ENCODE measurements at places on chromosomes 2 and 18.

DNA sequence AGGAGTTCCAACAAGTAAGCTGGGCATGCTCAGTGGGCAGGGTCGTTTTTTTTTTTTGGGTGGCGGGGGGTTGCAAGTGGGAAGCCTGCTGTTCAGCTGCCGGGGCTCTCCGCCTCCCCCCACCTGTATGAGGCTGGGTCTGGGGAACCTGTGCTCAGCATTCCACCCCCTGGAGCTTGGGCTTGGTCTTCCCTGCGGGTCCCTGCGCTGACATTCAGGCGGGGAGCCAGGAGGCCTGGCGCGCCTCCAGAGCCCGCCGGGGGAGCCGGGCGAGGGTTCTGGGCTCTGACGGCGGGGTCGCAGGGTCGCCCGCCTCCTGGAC, 822 bp upstream of the GPD2 start:
- no peak for DNase-seq

DNA sequence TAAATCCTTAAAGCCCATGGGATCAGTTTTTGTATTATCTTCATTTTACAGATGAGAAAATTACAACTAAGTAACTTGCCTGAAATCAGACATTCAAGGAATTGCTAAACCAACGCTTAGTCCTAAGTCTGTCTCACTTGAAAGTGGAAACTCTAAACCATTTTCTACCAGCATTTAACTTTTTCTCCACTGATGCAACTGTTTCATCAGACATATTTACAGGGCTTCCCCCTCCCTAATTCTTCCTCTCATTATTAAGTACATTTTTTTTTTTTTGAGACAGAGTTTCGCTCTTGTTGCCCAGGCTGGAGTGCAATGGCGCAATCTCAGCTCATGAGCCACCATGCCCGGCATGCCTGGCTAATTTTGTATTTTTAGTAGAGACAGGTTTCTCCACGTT, 88.6 kb downstream of the ACVR1C start:
- DNase-seq, result no peak

DNA sequence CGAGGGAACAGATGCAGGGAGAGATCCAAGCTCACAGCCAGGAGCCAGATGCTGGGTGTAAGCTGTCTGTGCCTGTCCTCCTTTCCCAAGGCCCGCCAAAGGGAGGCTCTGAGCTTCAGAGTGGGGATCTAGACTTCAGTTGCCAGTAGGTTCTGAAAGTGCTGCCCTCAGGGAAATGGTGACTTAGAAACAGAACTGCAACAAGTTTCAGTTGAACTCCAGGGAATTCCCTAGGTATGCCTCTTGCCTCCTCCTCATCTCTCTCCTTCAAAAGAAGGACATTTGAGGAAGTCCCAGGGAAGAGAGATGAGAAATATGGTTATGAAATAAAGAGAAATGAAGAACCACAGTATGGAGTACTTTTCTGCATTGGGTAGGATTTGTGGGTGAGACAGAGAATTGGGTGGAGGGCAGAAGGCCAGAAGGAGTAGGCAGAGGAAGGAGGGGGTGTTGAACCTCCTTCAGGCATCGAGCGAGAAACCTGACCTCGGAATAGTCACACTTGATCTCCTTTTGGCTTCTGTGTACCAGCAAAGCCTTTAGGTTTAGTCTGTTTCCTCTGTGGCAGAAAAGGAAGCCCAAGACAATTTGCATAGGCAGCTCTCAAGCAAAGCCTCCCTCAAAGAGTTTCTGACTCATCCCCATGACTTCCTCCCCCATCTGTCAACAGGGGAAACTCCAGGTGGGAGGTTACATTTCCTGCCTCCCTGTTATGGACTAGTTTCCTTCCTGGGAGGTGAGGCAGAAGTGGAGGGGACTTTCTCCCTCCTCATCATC, 45.7 kb downstream of the QPCT start:
- DNase-seq, result peak; percentile 94

DNA sequence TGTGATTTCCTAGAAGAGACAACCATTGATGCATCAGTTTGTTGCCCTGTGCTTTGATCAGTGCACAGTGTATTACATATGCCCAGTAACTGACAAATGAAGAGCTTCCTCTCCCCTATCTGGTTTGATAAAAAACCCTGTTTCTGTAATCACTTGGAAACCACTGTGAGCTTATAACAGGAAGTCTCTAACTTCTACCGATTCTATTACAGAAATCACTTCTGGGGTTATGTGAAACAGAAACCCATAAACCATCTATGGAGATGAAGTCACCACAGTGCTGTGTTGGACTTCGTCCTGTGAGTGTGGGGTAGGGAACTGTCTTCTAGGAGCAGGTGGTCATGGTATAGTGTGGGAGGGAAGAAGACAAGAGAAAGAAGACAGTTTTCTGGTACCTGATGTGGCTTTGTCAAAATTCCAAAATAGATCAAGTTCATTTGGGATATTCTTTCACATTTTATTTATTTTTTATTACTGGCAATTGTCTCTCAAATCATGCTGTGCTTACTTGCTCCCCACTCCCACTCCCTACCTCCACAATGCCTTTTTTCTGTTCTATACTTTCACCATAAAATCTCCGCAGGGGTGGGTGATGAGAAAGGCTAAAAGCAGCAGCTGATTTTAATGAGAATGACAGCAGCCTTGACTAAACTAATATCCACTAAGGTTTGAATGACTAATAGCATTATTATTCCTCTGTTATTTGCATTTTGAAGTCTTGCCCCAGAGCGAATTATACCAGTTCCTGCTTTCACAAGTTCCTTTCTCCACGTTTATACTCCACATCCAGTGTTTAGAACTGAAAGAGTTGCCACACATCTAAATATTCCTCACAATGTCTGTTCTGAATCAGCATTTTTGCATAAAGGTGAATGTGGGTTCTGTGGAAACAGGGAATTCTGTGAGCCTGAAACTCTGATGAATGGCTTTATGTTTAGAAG, 41.7 kb upstream of the RND3 start:
- no peak for DNase-seq

DNA sequence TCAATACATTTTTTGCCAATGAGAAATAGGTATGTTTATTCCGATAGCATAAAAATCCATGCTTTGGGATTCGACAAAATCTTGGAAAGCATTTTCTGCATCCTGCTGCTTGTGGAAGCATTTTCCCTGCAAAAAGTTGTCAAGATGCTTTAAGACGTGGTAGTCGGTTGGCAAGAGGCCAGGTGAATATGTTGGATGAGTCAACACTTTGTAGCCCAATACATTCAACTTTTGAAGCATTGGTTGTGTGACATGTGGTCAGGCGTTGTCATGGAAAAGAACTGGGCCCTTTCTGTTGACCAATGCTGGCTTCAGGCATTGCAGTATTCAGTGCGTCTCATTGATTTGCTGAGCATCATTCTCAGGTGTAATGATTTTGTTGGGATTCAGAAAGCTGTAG, 764.5 kb downstream of the TRIB2 start:
- no peak for DNase-seq

DNA sequence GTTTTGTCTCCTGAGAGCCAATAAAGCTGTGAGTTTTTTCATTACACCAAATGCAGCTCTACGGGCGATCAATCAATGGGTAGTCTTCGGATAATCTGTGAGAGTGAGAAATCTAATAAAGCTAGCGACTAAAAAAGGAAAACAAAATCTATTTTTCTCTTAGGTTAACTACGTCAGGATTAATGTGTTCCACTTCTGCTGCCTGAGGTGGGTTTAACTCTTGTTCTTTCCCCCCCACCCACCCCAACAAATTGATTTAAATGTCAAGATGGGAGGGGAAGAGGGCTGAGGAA, 63.0 kb upstream of the PSMD14 start:
- no peak for DNase-seq

DNA sequence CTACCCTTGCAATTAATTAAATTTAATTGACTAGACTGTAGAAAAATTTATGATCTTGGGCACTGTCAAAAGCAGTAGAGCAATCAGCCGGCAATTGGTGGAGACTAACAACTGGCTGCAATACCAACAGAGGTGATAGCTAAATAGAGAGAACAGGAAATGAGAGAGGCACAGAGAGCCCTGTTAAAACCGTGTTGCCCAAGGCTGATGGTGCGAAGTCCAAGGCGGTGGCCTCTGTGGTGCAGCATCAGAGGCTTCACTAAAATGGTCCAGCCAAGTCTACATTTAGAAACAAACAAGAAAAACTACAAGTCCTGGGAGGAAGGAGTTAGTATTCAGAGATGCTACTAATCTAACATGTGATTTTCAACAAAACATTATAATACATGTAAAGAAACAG, 115.6 kb downstream of the NETO1 start:
- no peak for DNase-seq

DNA sequence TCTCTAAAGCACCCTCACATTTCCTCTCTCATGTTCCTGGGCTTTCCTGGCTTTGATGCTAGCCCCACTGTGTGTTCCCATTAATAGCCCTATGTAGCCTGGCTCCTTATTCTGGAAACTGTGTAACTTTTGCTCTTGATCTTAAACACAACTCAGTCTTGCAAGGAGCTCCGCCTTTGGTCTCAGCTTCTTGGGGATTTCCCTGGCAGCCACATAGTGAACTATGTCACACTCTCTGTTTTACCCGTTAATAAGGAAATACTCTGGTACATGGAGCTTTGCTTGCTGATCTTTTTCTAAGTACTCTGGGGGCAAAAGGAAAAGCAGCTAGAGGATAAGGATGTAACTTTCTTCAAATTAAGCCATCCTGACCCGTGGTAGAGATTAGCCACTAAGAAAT, 259.3 kb downstream of the NEDD4L start:
- no peak for DNase-seq

DNA sequence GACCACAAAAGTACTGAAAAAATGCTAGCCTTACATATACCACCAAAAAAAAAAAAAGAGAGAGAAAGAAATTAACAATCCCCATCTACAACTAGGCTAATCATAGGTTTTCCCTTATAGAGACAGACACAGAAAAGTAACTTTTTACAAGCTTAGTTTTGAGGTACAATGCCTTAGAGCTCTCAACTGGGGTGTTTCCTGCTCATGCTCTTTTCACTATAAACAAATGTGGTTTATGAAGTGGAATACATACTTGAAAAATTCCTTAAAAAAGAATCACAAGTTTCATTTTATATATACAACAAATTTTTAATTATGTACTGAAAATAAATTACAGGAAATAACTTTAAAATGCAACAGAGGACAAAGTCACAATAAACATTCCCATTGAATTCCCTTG, 82.5 kb downstream of the ATL2 start:
- no peak for DNase-seq

DNA sequence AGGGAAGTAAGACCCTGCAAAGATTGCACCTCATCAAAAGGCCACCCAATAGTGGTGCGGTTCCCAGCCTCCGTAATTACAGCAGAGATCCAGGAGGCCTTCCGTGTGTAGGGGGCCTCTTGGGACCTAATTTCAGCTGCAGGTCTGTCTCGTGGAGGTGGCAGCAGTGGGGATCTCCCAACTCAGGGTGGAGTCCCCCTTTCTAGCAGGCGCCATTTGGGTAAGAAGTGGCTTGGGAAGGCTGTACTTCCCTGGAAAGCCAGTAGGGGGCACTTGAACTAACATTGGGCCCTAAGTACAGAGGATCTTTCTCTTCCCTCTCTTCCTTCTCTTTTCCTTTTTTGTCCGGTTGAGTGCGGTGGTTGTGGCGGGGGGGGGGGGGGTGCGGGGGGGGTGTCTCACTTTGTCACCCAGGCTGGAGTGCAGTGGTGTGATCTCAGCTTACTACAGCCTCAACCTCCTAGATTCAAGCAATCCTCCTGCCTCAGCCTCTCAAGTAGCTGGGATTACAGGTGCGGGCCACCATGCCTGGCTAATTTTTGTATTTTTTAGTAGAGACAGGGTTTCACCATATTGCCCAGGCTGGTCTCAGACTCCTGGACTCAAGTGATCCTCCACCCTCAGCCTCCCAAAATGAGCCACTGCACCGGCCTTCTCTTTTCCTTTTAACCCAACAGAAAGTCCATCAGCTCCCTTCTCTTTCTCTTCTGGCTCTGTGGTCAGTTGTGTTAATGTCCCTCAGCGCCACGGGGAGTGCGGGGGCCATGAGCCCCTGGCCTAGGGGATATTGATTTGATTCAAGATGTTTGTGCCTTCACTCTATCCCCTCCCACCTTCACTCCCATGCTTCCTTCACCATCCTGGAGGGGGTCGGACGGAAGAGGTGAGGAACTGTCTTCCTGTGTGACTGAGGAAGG, 32.0 kb downstream of the CENPO start:
- peak; percentile 51 for DNase-seq

GRCh38 chr2:82793711-82794435, 1665.2 kb downstream of the SUCLG1 start:
- DNase-seq, result no peak

DNA sequence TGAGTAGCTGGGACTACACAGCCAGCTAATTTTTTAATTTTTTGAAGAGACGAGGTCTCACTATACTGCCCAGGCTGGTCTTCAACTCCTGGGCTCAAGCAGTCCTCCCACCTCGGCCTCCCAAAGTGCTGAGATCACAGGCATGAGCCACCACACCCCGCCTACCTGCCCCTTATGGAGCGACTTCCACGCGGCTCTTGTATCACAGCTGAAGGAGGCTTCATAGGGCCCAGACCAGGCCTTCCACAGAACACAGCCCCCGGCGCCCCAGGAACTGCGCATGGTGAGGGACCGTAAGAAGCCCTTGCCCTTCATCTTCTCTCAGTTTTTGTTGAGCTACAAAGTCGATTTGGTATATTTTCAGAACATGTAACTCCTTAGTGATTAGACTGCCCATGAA, 220.3 kb downstream of the KLHL29 start:
- DNase-seq, result no peak

DNA sequence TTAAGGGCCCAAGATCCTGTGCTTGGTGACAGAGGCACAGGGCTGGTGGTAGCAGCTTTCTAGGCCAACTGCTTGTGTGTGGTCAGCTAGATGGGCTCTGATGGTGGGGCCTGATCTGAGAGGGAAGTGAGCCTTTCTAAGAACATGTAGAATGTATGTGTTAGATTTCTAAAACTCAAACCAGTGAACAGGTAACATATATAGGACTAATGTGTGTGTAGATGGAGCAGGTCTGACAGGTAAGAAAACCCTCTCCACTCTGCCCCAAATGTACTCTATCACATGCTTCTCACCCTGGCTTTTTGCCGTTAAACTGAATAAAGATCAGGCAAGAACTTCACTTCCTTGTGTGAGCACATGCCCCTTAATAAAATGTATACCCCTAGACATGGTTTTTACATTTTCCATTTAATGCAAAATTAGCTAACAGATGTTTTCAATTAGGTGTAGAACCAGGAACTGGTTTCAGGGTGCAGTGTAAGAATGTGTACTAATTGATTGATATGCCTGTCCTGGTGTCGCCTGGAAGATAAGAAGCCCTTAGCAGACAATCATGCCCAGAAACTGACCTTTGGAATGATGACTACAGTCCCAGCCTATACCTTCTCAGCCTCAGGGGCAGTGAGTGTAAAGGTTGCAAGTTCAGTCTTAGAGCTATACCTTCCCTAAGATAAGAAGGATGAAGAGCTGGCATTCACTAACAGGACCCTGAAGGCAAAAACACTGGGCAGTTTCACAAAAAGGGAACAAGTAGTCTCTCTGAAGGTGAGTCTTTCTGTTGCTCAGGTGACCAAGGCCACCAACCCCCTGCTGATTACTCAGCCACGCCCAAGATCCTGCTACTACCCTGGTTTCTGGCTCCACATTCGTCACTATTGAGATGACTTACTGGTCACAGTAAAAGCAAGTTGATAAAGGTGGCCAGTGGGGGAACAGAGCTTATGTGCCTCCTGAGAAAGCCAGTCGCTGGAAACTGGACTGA, 71.2 kb downstream of the SPATS2L start:
- no peak for DNase-seq

GRCh38 chr2:162072181-162072702, 1.8 kb downstream of the DPP4 start:
- no peak for DNase-seq
